ENCODE measurements at places on chromosomes 2 and 18.

- DNase-seq, result no peak
Measured at GRCh38 chr2:101310834-101311695, 2.6 kb upstream of the RNF149 start.

GRCh38 chr2:176206136-176206535 is 17.7 kb downstream of the HOXD1 start:
- no peak for DNase-seq

DNA sequence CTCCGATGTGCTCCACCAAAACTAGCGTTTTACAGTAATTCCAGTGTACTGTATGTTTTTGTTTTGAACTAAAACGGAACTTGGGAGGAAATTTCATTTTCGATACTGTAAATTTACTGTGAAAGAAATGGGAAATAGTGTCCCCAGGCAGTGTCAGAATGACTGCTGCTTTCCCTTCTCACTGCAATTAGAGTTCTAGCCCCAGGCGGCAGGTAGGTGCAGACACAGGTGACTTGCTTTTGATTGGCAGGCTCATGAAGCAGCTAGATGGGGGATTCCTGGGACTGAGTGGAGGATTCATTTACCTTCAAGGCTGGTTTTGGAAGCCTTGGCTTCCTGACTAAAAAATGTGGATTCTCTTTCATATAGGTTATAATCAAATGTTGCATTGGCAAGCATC is 27.0 kb downstream of the RPRM start:
- DNase-seq, result no peak

DNA sequence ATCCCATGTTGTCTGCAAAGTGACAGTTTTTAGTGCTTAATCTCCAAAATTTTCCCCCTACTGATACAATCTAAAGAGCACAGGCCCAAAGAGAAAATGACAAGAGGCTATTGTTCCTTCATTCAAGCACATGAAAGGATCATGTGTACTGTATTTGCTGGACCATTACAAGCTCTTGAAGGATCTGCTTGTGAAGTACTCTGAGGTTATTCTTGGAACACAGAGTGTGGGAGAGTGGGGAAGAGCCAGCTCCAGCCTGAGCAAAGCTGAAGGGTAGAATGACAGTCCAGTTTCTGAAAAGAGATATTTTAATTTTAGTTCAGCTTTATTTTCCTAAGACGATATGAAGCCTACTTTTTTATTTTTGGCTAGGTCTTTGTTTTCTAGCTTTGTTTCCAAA is 112.2 kb downstream of the GALNT3 start:
- no peak for DNase-seq
